ENCODE measurements at places on chromosomes 11 and 22.

DNA sequence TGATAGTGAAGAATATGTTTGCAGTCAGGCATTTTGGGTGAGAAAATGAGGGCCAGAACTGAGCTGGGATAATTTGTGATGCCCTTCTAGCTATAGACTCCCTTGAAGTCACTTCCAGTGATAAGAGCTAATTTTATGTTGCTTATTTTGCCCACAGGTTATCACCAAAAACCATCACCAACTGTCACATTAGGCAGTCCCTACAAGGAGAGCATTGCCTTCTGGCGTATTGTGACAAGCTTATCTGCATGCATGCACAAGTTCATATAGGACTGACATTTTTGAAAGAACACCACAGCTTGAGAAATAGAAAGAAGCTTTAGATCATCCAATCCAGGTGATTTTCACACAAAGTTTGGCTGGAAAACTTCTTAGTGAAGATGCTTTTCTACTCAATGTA, 735.3 kb upstream of the RAG2 start:
- DNase-seq, result no peak

DNA sequence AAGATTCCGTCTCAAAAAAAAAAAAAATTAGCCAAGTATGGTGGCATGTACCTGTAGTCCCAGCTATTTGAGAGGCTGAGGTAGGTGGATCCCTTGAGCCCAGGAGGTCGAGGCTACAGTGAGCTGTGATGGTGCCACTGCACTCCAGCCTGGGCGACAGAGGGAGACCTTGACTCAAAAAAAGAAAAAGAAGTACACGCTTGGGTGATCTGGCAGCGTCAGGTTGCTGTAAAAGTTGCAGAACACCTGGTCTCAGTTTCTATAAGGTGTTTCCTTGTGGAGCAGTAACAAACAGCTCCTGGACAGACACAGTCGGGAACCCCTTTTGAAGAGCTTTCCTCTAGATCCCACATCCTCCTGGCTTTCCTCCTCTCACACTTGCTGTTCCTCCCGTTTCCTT, 45.8 kb downstream of the SCGB1A1 start:
- DNase-seq, result no peak

DNA sequence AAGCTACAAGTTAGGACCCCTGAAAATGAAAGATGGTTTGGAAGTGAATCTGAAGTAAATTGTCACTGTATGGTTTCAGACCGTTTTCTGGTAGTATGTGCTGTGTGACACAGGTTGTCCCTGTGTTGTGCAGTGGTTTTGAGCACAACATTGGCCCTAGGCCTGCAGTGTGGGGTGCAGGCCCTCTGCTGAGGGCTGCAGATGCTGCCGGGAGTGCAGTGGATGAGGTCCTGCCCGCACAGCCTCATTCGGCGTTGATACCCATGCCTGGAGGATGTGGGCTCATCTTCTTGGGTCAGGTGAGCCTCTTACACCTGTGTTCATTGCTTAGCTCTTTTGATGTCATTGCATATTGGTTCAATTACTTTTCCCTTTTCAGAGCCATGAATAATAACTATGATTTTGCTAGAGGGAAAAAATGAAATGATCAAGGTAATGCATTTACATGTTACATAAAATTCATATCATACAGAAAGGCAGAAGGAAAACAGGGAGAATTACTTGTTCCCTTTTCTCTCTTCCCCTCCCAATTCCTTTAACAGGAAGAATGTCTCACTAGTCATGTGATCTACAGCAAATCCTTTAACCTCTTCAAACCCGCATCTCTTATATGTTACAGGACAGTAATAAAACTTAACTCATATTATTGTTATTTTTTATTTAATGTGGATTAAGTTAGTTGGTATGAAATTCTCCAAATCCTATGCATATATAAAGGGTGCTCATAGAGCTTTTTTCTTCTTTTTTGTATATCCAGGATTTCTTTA, 48.7 kb downstream of the PTPRJ start:
- DNase-seq, result no peak

- no peak for DNase-seq
These were observed 101.7 kb downstream of the FAM181B start for GRCh38 chr11:82631722-82632630.

DNA sequence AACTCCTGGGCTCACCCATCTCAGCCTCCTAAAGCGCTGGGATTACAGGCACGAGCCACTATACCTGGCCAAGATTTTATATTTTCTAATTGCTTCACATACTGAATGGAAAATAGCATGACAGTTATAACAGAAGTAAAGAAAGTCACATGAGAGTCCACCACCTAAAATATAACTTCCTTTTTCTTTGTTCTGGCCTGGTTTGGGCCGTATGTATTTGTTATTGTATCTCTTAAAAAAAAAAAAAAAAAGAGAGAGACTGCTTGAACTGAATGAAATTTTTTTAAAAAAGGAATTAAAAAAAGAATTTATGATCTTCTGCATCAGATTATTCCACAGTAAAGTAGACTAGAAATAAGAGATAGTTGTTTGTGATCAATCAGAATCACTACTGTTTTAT, 86.0 kb upstream of the GRIK4 start:
- no peak for DNase-seq

- DNase-seq, result no peak
These were observed 672.7 kb downstream of the TBC1D22A start for GRCh38 chr22:47435204-47435487.

GRCh38 chr11:32259641-32260081, 168.8 kb downstream of the RCN1 start:
- DNase-seq, result peak; percentile 37

GRCh38 chr22:37746366-37747079, 49.7 kb downstream of the TRIOBP start:
- DNase-seq, result no peak

- DNase-seq, result no peak
These were observed 5.3 kb downstream of the TNNT3 start for GRCh38 chr11:1924646-1925372.

DNA sequence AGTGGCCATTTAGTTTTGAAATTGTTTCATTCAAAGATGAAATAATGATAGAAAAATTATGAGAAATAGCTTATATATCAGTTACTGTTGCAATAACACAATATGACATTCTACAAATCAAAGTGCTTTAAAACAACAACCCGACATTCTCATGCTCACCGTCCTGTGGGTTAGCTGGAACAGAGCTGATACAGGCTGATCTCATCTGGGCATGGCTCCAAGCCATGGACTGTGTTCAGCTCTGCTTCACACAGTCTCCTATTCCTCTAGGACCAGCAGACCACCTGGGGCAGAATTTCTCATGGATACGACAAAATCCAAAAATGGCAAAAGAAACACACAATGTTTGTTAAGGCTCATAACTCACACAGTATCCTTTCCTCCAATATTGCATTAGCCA, 178.6 kb downstream of the CNTN5 start:
- DNase-seq, result no peak

- DNase-seq, result no peak
These were observed 15.3 kb upstream of the SYTL2 start for GRCh38 chr11:85826116-85826855.

DNA sequence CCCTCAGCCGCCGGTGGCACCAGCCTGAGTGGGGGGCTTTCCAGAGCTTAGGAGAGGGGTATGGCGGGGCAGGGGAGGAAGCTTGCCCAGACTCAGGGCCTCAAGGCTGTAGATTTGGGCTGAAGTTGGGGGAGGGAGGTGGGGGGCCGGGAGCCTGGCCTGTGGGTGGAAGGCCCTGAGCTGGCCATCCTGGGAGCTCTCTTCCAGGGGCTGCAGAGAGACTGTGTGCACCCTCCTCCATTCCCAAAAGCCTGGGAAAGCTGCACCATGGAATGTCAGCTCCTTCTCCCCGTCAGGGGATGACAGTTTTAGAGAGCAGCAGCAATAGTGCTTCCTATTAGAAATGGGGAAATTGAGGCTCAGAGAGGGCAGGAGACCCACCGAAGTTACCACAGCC, 1.0 kb downstream of the SYT12 start:
- DNase-seq, result no peak

DNA sequence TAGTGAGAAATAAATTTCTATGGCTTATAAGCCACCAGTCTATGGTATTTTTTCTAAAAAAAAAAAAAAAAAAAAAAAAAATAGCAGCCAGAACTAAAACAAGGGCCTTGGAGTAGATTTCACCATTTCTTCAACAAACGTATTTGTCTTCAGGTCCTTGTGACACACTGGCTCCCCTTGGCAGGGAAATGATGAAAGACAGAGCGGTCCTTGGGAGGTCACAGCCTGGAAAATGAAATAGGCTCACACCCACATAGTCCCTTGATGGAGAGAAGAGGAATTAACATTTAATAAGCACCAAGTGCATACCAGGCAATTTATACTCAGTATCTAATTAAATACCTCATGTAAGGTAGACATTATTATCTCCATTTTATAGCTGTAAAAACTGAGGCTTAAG, 25.7 kb upstream of the ACER3 start:
- no peak for DNase-seq
